ENCODE measurements at places on chromosomes 7 and 10.

DNA sequence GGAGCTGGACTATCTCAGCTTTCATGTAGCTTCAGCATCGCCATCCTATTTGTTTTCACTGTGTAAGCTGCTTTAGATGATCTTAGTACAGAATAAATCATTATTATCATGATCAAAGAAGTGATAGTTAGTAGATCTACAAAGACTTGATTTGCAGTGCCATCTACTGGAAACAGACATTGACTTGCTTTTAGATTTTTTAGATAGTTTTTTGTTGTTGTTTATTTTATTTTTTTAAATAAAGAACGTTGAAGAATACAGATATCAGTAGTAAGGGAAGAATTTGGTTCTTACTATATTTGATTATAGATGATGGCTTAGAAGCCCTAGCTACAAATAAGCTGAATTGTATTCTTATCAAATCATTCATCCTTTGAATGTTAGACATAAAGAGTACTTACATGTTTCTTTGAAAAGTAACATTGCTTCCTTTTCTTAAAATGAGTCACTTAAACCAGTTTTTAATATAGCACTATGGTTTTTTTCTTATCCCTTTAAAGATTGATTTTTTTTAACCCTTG is 6.3 kb upstream of the SFMBT2 start:
- DNase-seq = peak; percentile 65

DNA sequence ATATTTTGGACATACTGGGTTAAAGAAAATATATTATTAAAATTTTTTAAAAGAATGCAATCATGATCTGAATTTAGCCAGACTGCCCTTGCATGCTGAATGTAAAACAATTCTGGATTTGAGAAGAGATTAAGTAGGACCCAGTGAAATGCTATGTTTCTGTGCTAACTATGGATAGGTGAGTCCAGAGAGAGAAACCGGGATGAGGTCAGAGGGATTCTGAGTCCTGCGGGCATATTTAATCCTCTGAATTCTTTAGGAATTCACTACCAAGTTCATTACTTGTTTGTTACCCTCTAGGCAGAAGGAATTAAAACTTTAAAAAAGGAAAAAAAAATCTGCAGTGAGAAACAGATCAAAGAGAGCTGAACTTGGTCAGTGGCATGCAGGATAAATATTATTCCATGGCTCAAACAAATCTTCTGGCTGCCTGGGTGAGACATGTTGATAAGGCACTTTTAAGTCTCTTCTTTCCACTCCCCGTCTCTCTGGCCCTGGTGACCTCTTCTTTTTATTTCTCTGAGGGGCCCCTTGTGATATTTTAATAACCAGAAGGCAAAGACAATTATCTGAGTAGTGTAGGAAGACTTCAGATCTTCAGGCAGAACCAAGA is 50.2 kb upstream of the LYZL1 start:
- DNase-seq = no peak

DNA sequence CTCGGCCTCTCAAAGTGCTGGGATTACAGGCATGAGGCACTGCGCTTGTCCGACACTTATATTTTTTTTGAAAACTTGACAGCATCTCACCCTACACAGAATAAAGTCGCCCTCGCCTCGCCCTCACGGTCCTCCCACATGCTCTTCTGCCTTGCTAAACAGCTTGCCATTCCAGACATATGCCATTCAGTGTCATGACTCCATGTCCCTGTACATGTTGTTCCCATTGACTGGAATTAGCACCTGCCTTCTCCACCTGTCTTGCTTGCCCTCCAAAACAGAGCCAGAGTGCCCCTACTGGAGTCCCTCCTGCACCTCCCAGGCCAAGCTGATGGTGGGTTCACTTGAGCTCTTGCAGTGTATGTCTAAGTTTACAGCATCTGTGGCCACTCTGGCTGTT is 6.2 kb downstream of the NIPSNAP2 start:
- no peak for DNase-seq

- DNase-seq = no peak
Observed at GRCh38 chr10:77529050-77529576, 108.5 kb downstream of the KCNMA1 start.

- no peak for DNase-seq
Observed at GRCh38 chr10:3986493-3987142, 201.6 kb upstream of the KLF6 start.

GRCh38 chr7:51949726-51950644 is 633.4 kb upstream of the COBL start:
- DNase-seq = no peak

DNA sequence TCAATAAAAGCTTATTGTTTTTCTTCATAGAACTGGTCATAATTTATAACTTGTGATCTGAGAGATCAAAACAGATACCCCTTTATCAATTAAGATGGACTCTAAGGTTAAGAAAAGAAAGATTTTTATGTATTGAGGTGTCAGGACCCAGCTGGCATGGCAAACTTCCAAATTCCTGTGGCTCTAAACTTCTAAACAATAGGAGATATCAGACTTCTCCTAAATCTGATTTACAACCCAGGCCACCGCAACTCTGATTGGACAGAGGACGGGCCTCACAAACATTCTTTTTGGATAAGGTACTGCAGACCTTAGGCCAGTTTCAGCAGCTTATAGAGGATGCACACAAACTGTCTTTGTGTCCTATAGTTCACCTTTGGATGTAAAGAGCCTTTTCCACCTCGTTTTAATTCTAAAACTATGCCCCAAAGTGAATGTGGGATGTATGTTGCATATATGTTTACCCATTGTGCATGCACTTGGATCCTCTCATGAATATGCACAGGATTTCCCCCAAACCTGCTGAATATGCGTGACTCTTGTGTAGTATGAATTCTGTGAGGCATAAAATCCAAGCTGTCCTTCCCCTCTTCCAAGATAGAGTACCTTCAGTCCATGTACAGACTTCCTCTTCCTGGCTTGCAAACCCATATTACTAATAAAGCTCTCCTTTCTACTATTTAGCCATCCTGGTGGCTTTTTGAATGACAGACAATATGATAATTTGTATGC is 69.0 kb downstream of the ELMO1 start:
- no peak for DNase-seq

All from G401 (cell line).